ENCODE measurements at places on chromosomes 16 and 17.

DNA sequence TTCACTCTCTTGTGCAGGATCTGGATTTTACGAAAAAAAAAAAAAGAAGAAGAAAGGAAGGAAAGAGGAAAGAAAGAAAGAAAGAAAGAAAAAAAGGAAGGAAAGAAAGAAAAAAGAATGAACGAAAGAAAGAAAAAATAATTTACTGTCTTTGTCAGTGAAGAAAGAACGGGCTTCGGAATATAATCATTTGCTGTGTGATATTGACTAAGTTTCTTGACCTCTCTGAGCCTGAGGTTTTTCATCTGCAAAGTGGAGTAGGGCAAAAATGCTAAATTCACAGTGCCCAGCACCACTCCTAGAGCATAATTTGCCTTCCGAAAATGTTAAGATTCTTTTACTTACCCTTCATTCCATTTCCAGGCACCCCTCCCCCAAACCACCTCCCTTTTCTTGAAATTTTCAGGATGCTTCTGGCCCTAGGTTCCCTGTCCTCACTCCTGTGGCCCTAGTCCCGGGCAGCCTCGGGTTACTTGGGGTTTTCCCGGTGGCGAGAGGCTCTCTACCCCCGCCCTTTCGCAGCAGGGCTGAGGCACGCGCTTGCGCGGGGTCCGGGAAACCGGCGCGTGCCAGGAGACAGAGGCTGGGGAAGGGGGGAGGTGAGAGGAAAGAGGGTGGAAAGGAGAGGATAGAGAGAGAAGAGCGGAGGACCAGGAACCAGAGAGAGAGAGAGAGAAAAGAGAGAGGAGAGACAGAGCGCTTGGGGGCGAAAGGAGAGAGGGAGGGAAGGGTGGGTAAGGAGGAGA lies at the start of gene CNTNAP1:
TSS of gene CNTNAP1 (plus strand) at position 556 of the 746 bp plus-strand sequence. CDS start 299 bp downstream, outside the sequence.
- DNase-seq = no peak

DNA sequence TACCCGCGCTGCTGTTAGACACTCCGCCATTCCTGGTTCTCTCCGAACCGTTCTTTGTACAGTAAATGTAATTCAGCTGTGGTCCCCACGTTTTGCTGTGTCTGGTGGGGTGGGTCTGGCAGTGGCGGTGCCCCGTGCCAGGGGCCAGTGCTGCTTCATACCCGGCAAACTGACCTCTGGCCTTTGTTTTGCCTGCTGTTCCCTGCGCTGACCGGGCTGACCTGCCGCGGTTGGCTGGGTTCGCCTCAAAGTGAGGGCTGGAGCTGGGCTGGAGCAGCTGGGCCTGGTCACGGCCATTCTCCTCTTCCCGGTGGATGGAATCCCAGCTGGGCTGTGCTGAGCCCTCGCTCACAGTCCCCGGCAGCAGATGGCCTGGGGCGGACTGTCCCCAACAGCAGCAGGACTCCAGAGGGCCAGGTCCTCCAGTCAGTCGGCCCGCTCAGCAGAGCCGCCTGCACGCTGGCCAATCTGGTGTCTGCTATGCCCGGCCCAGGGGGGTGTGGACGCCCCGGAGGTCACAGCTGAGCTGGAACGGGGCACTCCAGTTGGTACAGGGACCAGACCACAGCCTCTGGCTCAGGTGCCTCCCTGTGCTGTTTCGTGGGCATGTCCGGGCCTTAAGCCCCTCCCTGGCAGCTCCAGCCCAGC lies 1.5 kb upstream of the WFIKKN1 start:
- DNase-seq = no peak

DNA sequence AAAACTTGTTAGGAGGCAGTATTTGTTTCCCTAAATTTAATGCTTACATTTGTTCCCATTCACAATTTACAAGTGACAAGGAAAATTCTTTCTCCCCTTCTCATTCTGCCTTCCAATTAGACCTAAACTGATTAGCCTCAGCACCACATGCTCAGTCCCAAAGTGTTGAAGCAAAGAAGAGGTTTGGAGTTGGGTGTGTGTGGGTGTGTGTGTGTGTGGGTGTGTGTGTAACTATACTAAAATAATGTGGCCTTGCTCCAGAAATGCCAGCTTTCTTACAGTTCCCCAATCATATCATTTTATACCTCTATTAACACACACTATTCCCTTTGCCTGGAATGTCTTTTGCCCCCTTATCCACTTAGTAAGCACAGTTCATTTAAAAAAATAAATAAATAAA lies 6.9 kb upstream of the UTP6 start:
- DNase-seq = no peak

DNA sequence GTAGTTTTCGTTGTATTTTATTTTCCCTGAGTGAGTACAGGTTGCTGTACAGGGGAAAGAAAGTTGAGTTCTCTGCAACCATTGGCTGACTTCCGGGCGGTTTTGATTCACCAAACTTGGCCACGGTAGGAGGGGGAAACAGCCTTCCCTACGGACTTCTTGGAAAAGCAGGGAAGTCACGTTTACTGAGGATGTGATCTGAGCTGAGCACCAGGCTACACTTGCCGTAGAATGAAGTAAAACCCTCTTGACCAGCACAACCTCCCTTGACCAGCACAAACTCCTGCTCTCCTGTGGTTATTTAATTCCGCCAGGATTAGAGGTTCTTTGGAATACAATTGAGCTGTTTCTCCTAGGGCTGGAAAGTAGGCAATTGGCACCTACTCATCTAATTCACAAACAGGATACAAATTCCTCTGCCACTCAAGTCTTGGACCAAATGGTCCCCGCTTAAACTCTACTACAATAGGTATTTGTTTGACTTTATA lies 242.0 kb upstream of the RBFOX1 start:
- DNase-seq = no peak

- DNase-seq = no peak
Measured at GRCh38 chr16:66003201-66003600, 363.3 kb upstream of the CDH5 start.

GRCh38 chr17:67546578-67547527 lies 169.8 kb downstream of the PITPNC1 start:
- DNase-seq = no peak

DNA sequence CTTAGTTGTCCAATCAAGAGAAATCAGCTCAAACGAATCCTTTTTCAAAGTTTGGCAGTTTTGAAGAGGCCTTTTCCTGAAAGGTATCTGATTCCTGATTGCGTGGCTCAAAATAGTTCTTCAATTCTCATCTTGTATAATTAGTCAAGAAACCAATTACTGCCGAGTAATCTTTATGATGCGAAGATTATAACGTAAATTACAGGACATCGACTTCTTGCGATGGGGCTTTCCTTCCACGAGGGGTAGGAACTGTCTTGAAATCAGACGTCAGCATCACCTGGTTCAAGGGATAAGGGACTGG lies 644 bp upstream of the ARL2BP start:
- DNase-seq = no peak

DNA sequence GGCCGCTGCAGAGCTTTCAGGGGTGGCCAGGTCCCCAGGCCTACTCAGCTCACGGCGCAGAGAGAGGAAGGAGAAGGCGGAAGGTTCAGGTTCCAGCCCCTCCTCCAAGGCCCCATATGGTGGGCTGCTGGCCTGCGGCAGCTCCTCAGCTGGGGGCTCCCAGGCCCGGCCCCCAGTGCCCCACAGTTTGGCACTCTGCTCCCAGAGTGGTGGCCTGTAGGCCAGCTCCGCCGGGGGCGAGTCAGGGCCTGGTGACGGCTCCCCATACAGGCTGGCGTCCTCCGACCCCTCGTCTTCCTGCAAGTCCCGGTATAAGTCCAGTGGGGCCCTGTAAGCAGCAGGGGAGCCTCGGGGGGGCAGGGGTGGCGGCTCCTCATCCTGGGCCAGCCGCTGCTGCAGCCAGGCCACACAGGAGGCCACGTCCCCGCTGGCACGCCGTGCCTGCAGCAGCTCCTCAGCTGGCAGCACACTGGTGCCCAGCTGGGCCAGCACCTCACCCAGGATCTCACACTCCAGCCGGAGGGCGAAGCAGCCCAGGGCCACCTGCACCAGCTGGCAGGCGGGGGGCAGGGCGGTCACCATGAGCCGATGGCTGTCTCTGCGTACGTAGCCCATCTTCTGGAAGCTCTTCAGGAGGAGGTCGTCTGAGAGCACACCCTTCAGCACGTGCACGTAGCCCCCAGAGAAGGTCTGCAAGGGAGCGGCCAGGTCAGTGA lies 3.7 kb downstream of the SPATA2L start:
- no peak for DNase-seq

- DNase-seq = no peak
Measured at GRCh38 chr16:48596326-48596725, 13.7 kb downstream of the N4BP1 start.

DNA sequence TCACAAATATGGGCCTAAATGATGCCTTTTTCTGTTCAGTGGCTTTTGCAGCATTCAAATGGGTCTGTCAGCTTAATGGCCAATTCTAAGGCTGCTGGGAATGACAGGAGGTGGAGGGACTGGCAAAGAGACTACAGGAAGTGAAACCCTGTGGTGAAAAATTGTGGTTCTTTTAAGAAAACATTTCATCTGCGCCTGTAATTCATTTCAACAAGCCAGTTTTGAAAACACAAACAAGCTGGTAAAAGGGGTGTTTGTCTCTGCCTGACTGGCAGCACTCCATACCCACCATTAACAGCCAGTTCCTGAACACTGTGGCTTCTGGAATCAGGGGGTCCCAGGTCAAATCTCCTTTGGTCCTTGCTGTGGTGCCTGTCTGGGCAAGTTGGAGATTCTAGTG lies 3.6 kb upstream of the KDM8 start:
- DNase-seq = no peak

GRCh38 chr17:1264196-1264595 lies 6.0 kb upstream of the BHLHA9 start:
- DNase-seq = no peak

GRCh38 chr17:61947367-61948078 lies 19.7 kb upstream of the INTS2 start:
- no peak for DNase-seq

DNA sequence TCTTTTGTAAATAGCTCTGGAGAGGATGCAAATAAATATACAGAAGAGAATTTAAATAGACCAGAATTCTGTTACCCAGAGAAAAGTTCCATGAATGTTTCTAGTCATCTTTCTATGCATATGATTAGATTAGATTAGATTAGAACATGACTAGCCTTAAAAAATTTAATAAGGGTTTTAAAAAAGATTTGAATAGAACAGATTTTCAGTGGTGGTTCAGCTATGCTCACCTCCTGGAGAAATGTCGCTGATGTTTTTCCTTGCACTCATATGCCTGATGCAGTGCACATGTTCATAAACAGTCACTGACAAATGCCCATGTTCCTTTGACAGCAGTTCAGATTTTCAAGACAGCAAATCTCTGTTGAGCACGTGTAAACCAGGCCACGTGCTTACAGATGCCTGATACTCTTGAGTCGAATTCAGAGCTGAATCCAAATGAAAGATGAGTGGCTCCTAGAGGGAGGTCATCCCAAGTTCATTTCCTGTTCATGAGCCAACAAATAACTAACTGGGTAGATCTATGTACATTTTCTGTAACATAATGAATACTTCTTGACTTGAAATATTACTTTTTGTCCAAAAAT lies 19.9 kb upstream of the RAB11FIP4 start:
- DNase-seq = no peak

DNA sequence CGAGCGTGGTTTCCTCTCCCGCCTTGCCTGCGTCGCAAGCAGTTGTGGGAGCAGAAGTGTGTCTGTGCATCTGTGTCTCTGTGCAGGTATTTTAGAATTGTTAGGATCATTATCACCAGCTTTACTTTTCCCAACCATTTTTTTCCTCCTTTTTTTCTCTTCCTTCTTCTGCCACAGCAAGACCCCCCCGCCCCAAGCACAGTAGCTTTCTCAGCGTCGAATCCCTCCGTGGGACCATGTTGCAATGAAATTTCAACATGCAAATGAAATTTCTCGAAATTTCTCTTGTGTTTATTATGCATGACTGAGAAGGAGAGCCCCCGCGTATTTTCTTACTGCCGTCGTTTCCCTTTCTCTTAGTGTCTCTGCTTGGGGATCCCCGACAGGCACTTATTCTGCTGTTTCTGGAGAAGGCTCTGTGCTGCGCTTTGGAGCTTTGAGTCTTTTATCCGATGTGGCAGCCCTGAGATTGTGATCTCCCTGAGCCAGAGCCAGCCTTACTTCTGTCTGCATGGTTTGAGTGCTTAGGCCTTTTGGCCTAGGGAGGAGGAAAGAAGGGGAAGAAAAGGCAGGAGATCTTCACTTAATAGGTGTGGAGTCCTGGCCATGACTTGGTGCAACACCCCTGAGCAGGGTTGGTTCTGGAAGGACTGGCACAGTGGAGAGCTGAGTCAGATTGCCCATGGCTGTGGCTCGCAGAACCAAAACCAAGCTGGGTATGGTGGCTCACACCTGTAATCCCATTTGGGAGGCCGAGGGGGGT lies 5.0 kb downstream of the ARMC7 start:
- no peak for DNase-seq

DNA sequence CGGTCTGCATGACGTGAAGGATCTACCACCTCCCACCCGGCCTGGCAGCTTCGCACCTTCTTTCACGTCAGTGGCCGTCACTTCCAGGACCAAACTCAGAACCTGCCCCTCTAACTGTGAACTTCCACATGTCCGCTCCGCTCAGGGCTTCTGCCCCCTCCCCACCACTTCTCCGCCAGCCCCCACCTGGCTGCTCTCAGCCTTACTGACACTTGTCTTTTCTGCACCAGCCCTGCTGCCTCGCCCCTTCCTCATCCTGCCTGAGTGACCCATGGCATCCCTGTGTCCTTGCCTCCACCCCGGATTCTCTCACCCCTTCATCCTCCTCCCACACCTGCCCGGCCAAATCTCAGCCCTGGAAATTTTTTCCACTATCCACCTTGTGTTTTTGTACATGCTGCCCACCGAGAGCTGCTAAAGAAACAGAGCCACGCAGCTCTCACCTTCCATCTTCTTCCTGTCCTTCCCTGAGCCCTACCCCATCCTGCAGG lies 14.2 kb downstream of the PIMREG start:
- no peak for DNase-seq

DNA sequence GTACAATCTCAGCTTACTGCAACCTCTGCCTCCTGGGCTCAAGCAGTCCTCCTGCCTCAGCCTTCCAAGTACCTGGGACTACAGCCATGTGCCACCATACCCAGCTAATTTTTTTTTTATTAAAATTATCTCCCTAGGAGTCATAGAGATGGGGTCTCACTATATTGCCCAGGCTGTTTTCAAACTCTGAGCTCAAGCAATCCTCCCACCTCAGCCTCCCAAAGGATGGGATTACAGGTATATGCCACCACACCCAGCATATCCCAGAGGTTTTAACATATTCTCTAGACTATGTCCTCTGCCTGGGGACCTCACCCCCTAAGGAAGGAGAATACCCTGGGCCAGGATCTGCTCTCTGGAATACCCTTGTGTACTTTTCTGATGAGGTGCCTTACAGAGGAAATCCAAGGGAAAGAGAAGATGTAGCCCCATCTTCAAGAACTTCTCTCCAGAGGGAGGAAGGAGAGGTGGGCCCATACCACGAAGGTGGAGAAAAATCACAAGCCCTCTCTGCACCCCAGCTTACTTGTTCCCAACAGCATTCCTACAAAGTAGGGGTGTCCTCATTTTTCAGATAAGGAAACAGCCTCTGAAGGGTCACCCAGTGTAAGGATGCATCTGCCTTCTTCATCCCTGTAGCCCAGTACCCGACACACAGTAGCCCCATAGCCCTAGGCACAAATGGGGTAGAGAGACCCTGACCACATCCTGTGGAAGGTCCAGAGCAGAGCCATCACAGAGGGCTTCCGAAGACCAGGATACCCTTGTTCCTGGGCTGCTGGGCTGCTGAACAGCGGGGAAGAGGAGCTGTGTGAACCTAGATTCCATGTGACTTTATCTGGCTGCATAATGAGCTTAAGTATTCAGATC lies 151.6 kb downstream of the SOCS1 start:
- no peak for DNase-seq

Measured in stimulated activated CD8-positive, alpha-beta memory T cell treated with anti-CD3 and anti-CD28 coated beads, Interleukin-7, amount 100 ng/mL, for 1 hour (primary cell).